ENCODE measurements at places on chromosomes 4 and X.

GRCh38 chr4:123783921-123784320 lies 387.3 kb downstream of the SPRY1 start:
- DNase-seq, result no peak

DNA sequence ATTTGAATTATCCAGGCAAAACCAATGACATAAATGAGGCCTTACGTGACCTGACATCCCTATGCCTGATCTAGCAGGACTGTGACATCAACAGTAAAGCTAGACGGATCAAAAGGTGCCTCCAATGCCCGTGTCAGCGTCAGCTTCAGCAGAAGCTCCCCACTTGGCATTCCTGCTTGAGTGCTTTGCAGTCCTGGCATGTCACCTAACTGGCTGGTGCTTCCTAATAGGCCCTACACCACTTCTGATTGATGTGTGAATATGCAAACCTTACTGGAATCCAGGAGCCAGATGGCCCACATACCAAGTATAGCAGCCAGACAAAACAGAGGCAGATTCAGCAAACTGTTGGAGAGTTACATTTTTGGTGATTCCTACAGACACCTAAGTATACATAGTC lies 224.2 kb downstream of the DMD start:
- DNase-seq, result no peak

DNA sequence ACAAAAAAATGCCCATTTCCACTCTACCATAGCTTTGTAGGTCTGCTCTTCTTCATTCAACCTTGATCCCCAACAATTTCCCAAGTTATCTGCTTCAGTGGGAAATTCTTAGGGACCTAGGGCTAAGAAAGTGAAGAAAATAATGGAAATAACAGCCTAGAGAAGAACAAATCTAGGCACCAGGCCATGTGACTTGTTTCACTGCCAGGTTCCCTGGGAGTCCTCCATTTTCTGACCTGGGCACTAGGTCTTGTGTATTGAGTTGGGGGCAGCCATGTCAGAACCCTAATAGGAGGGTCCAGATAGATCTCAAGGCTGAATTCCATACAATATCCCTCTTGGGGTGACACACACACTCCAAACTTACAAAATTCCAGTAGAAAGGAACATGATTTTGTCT lies 194.6 kb upstream of the STK26 start:
- no peak for DNase-seq

DNA sequence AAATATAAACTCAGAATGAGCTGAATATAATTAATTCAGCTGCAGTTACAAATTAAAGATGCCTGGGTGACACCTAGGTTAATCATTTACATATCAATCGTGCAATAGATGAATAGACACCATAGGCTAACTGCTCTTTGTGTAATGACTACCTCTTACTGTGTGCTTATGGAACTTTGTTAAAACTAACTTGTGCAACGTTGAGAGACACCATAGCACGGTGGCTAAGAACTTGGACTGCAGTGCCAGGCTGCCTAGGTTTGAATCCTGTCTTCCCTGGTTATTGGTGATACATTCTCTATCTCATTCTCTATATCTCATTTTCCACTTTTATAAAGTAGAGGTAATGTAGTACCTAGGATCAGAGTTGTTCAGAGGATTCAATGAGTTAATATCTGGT lies 46.9 kb downstream of the SMAD1 start:
- no peak for DNase-seq

DNA sequence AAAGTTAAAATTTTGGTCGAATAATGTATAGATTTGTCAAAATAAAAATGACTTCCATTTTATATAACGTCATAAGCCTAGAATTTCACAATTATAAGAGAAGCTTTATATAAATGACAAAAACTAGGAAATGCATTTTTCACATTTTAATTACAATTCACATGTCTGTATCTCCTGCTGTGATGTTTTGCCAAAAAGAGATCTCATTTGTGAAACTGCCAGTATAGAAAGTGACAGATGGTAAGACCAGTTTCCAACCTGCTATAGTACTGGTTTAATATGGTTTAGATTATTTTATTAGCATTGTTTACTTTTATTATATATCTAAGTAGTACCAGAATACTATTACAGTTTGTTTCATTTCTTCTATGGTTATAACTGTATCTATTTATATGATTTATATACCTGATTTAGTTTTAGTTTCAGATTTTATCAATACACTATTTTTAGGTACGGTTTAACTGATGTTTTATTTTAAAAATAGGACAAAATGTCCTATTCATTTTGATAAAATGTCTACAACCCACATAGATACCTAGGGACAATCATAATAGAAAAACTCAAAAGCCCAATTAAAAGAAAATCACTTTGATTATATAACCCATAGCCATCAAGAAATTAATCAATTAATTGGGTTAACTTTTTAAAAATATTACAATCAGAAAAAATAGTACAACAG lies 5.4 kb upstream of the CCSER1 start:
- no peak for DNase-seq

DNA sequence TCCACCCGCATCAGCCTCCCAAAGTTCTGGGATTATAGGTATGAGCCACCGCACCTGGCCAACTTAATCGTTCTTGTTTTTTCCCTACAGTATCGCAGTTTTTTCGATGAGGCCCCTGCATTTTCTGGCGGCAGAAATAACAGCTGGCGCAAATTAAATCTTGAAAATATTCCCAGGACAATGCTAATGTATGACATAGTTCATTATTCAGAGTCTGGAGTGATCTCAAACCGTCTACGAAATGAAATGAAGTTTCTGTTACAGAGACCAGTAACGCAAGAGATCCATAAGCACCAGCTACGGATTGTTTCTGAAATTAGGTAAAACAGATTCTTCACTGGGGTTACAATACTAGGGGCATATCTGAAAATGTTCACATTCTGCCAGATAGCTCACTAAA lies 27.3 kb downstream of the CXorf58 start:
- no peak for DNase-seq

DNA sequence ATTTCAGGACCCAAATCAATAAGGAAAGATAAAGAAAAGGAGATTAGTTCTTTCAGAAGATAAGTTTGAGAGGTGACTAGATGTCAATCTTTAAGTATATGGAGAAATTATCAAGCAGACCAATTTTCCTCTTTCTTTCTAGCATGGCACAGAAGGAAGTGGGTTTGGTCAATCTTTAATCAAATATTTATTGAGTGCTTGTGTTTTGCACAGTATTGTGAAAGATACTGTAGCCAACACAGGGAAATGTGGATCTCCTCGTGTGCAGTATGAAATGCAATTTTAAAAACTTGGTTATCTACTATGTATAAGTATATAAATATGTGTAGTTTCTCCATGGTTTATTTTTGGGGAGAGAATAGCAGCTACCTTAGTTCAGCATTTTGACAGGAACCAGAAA lies 655.2 kb downstream of the RAPGEF2 start:
- DNase-seq, result no peak

GRCh38 chr4:112523764-112524505 lies 8.0 kb upstream of the NEUROG2 start:
- DNase-seq, result peak; percentile 72

- DNase-seq, result no peak
Observed at GRCh38 chrX:16511796-16512776, 137.9 kb upstream of the S100G start.

- no peak for DNase-seq
Observed at GRCh38 chr4:116391020-116391419, 694.4 kb downstream of the TRAM1L1 start.

DNA sequence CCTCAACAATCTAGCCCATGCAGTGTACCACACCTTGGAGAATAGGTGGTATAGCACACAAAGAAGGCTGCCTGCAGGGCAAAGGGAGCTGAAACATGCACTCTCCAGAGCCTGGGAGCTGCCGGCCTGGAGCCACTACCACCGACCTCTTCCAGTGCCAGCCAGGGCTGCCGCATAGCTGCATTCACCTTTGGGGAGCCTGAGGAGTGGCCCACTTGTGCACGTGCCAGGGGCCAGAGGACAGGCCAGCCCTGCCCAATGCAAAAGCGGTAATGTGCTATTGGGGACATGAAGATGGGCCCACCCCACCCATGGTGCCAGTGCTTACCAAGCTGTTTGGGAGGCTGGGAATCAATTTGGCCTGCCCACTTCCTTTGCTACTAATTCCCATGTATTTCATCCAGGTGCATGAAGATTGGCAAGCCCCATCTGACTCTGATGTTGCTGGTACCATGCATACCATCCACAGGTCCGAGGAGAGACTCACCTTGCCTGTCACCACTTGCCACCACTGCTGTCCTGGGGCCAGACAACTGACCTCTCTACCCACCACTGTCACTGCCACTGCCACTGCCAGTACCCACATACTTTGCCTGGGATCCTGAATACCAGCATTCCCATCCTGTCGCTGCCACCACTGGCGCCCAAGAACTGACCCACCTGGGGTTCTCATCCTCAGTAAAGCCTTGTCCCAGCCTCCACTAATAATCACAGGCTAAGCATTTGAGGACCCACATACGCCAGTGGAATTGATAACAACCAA lies 506.9 kb downstream of the MAGEB5 start:
- no peak for DNase-seq

DNA sequence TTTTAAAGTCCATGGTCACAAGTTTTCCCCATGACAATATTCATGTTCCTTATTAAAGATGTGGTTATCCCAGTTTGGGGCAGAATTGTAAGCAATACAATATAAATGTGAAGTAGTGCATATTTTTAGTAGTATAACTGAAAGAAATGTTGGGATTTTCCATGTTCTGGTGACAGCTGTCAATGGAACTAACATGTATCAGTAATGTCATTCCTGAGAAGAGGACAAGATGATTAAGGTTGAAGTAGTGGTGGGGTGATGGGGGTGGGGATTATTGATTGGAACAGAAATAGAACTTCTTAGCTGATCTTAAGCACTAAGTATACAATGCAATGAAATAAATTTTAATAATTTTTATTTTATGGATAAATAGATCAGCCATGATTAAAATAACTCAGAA lies 81.6 kb downstream of the PDHA2 start:
- DNase-seq, result no peak

DNA sequence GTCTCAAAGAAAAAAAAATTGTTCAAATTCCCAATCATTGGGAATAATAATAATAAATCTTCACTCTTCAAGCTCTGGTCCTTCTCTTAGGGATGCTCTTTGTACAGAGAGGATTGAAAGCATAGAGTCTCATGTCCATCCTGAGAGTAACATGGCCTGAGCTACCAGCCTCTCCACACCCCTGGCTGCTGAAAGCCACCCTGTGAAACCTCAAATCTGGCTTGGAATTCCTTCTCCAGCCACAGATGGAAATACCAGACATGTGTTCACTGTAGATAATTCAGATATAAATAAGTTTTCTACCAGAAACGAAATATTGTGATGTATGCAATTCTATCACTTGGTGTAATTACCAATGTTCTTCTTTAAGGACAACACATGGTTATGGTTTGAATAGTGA lies 140.6 kb downstream of the ARSF start:
- no peak for DNase-seq

GRCh38 chrX:46488712-46489111 lies 56.5 kb downstream of the ZNF674 start:
- DNase-seq, result no peak

DNA sequence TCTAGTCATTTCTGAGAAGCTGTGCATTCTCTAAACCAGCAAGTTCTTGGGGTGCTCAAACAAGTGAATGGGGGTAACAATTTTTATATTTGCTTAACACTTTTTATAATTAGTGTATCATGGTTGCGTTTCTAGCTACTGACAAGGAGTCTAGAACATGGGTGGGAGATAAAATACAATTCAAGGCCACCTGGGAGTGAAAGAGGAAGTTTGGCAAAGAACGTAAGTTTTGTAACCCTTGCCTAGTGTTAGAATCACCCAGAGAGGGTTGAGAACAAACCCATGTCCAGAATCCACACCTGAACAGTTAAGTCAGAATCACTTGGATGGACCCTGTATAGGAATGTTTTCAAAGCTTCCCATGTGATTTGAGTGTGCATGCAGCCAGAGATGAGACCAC lies 92.7 kb downstream of the AFF2 start:
- DNase-seq, result no peak

- DNase-seq, result no peak
Observed at GRCh38 chr4:113117358-113117702, 67.9 kb downstream of the ANK2 start.

DNA sequence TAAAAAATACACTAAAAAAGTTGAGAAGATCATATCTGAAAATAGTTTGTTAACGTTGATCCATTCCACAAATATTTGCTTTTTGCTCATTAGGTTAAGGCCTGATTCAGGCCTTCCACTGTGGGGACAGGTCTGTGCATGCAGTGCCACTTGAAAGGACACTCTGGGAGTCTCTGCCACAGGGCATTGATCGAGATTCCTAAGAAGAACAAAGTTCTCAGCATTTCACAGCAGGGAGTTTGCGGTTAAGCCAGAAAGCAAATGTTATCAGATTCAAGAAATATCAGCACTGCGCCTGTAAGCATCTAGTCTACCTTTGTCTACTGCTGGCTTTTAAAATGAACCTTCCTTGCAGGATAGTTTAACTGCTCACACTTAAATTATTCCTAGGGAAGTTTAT lies 62.2 kb upstream of the TNIP3 start:
- no peak for DNase-seq

- no peak for DNase-seq
Observed at GRCh38 chr4:147138171-147138570, 192.5 kb upstream of the TTC29 start.

DNA sequence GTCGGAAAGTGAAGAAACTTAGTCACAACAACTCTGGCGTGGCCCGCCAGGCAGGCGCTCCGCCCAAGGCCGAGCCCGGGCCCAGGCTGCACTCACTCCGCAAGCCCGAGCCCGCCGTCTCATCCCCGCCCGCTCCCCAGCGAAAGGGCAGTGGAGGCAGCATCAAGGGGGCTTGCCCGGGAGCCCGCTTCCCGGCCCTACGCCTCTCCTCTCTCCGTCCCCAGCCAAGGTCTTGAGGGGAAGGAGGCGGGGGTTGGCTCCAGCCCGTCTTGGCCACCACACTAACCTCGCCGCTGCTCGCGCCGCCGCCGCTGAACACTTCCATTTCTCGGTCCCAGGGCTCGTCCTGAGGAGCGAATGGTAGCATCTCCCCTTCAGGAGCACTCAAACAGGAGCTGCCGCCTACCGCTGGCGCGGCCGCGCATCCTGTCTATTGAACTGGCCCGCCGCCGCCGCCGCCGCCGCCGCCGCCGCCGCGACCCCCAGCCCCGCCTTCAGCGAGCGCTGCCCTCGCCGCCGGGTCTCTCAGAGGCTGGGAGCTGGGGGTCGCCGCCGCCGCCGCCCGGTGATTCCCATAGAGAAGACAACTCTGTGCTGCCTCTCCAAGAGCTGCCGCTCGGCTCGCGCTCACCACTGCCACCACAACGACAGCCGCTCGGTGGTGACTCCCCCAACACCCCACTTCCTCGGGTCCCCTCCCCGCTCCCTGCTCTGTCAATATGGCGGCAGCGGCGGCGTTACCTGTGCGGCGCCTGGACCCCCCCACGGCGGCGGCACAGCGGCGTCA lies at the start of gene RPS6KA6:
RPS6KA6 (minus strand) TSS at position 667 of the 787 bp plus-strand sequence; CDS start at position 367, 300 bp downstream.
- no peak for DNase-seq

DNA sequence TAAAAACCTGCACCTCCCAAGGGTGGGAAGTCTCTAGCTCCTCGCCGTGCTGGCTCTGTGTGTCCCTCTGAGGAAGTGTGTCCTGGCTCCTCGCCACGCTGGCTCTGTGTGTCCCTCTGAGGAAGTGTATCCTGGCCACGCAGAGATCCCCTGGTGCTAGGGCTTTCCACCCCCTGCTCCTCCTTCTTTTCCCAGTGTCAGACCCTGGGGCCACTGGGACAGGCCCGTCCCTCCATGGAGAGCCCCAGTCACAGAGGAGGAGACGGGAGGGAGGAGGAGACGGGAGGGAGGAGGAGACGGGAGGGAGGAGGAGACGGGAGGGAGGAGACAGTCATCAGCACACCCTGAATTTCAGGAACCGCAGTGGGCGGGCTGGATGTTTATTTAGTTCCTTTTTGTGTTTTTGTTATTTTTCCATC lies 53.8 kb upstream of the HGFAC start:
- DNase-seq, result no peak
